Activated T-cell treated with anti-CD3 and anti-CD28 coated beads, Interleukin-2, amount 50 U/mL, for 4 hours (primary cell): ENCODE measurements at places on chromosomes 6 and 20.

DNA sequence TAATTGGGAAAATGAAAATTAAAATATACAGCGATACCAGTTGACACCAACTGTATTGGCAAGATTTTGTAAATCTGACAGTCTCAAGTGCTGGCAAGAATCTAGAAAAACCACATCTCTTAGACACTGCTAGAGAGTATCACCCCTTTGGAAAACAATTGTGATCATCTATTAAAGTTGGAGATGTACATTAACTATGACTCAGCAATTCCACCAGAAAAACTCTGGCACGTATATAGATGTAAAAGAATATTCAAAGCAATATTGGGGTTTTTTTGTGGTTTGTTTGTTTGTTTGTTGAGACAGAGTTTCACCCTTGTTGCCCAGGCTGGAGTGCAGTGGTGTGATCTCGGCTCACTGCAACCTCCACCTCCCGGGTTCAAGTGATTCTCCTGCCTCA is 142.9 kb downstream of the HACE1 start:
- no peak for DNase-seq

DNA sequence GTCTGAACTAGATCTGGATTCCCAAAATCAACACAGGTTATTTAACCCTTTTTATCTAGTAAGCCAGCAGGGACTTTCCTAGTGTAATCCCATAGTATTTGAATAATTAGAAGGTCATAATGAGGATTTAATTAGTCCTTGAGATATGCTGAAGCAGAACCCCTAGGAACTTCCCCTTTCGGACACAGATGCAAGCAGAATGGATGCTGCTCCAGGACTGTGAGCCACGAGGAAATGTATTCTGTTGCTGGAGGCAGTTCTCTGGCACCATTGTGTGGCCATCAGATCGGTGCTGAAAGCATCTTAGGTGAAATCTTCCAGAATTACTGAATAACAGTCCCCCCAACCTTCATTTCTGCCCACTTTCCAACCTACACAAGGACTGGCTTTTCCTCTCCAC is 206.9 kb downstream of the TMEM242 start:
- DNase-seq = no peak

DNA sequence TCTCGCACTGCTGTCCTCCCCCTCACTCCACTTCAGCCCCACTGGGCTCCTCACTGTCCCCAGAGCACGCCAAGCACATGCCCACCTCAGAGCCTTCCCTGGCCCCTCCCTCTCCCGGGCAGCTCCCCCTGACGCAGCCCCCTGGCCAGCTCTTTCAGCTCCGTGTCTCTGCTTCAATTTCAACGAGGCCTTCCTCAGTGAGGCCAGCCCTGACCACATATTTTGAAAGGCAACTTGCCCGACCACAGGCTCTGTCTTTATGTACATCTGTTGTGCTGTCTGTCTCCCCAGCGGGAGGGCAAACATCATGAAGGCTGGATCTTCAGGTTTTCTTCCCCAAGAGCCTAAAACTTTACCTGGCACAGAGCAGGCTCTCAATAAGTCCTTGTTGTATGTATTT is 44.6 kb downstream of the JPH2 start:
- no peak for DNase-seq

- DNase-seq = no peak
These were observed 83.6 kb downstream of the SMOC2 start for GRCh38 chr6:168524571-168525001.

DNA sequence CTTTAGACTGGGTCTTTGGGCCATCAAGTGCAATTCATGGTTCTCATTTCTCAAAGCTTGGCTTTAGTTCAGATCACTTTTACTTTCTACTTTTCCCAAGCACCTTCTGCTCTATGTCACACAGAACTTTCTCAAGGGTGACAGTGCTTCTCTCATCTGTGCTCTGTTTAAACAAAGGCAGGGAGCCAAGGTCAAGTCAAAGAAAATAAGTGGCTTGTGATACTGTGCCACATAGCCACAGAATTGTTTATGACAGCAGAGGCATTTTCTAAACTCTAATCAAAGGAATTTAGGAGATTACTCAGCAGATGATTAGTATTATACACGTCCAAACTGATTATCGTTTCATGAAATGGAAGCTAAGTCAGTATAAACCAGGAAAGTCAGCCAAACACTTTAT is 348.0 kb downstream of the HDGFL1 start:
- DNase-seq = no peak

DNA sequence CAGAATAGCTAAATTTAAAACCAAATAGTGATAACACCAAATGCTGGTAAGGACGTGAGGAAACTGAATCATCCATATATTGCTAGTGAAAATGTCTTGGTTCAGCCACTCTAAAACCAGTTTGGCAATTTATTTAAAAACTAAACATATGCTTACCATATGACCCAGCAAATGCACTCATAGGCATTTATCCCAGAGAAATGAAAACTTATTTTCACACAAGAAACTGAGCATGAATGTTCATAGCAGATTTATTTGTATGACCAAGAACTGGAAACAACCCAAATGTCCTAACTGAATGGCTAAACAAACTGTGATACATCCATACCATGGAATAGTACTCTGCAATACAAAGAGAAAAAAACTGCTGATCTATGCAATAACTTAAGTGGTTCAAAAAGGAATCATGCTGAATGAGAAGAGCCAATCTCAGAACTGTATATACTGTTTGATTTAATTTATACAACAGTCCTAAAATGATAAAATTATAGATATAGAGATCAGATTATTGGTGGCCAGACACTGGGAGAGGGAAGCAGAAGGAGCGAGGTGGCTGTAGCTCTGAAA is 115.6 kb upstream of the ADGRF1 start:
- DNase-seq = no peak

DNA sequence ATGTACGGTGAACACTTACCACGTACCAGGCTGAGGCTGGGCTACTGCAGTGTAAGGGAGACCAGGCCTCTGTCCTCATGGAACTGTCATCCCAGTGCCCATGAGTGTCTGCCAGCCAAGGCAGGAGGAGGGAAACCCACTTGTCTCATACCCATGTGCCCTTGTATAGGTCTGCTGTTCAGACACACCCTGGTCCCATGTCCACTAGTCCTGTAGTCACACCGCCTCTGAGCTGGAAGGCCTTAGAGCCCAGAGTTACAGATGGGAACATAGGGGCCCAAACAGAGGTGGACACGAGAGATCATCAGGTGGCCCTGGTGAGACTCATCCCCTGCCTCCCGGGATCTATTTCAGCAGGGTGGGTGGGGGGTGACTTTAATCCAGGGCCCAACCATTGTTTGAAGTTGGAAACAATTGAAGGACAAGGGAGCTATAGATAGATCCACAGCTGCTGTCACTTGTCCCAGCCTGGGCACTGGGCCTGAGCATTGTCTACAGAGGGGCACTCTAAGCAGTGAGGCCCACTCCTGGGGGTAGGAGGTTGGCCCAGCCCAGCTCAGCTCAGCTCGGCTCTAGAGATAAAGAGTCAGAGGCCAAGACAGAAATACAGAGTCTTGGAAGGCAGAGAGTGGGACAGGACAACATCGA is 14.6 kb downstream of the MYH7B start:
- no peak for DNase-seq

DNA sequence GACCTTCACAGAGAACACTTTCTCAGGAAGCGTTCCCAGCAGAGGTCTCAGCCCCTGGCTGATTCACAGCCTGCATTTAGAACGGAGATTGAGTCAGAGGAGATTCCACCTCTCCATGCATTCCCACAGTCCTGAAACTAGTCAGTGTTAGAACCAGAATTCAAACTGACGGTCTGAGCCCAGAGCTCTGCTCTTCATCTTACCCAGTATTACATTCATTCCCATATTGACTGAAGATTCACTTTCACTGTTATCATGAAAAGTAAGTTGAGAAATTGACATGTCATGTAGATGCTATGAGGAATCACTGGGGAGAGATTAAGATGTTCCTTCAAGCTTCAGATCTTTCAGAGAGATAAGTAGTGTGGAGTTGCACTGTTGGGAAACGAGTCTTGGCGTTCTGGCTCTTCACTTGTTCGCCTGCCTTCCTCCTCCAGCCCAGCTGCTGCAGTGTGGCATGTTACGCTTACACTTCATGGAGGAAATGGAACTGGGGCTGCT is 28.3 kb downstream of the MAS1 start:
- no peak for DNase-seq

DNA sequence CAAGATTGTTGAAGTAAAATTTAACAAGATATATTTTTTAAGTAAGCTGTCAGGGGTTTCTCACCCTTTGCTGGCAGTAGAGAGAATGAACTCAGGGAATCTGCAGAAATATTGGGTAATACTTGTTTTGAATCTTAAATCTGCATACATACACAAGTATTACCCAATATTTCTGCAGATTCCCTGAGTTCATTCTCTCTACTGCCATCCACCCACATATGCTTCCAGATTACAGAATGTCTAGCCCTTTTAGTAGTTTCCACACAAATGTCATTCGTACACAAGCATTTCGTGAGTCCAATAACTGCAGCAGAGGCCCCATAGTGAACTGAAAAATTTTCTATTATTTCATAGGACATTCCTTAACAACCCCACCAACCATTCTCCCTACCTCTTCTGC is 69.6 kb upstream of the TNFRSF21 start:
- no peak for DNase-seq

DNA sequence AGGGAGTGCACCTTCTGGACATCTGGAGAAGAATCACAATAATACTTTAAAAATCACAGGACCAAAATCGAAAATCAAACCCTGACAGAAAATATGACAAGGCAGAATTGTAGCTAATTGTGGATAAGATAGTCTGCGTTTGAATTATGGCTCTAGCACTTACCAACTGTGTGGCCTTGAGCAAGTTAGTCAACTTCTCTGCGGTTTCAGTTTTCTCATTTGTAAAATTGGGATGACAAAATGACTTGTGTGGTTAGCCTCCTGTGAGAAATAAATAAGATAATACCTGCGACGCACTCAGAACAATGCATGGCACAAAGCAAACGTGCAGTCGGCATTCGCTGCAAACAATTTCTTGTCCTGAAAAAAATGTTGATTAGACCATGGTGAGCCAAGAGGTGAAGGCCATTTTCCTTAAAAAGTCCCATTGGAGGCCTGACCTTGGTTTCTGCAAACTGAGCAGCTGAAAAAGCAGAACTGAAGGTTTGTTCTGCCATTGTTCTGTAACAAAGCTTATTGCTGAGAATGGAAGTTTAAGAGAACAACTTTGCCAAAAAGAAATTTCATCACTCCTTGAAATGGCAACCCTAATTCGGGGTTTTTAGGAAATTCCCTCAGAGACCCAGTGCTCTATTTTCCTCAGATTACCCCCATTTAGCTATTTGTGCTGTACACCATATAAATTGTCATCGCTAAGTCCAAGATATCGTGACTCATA is 266.3 kb downstream of the ERMARD start:
- no peak for DNase-seq

DNA sequence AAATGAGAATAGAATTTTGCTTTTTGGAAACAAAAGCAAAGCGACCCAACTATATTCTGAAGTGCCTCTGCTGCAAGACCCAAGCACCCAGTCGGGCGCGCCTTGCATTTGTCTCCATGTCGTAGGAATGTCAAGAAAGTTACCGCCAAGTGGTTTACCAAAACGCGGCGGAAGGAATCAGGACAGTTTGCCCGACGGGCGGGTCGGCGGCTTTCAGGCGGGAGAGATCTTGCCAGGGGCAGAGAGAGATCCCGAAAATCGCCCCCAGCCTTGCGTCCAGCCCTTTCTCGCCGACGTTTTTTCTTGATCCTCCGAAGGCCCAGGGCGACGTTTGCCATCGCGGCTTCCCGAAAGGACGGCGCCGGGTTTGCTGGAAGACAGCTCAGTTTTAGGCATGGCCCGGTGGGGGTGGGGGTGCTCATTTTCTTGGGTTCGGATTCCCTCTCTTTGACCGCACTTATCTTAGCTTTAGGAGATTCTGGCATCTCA is 4.0 kb upstream of the LIN28B start:
- DNase-seq = no peak

DNA sequence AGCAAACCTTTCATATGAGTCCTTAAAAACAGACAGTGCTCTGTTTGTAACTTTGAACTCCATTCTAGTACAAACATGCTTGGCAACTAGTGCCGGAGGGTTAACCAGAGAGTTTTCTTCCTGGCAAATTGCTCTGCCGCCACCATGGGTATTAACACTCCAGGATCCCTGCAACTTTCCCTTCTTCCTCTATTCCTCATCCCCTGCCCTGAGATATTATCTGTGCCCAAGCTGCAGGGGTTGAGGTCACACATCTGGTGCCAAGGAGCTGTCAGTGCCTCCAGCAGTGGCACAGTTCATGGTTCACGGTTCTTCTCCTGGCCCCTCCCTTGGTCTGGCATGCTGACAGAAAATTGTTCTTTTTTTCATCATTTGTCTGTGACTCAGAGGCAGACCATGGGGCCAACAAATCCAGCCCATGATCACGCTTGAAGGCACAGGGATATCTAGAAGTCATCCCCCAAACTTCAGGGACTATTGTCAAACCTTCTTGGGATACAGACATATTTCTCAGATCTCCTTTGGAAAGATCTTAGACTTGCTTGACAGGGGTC is 77.5 kb downstream of the ATXN1 start:
- no peak for DNase-seq

DNA sequence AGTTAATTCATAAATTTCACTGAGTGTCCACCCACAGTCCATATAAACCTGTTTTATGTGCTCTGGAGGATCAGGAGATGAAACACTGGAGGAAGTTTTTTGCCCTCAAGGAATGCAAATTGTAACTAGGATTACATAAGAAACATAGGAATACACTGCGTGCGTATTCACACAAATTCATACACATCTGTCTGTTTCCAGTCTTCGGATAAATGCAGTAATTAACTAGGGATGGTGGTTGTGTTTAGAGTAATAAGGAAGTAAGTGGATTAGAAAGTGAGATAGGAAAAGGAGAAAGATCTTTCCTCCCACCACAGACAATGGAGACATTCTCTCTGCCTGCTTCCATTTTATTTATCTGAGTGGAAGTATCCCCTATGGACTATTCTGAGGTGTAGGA is 35.7 kb upstream of the POPDC3 start:
- DNase-seq = no peak

DNA sequence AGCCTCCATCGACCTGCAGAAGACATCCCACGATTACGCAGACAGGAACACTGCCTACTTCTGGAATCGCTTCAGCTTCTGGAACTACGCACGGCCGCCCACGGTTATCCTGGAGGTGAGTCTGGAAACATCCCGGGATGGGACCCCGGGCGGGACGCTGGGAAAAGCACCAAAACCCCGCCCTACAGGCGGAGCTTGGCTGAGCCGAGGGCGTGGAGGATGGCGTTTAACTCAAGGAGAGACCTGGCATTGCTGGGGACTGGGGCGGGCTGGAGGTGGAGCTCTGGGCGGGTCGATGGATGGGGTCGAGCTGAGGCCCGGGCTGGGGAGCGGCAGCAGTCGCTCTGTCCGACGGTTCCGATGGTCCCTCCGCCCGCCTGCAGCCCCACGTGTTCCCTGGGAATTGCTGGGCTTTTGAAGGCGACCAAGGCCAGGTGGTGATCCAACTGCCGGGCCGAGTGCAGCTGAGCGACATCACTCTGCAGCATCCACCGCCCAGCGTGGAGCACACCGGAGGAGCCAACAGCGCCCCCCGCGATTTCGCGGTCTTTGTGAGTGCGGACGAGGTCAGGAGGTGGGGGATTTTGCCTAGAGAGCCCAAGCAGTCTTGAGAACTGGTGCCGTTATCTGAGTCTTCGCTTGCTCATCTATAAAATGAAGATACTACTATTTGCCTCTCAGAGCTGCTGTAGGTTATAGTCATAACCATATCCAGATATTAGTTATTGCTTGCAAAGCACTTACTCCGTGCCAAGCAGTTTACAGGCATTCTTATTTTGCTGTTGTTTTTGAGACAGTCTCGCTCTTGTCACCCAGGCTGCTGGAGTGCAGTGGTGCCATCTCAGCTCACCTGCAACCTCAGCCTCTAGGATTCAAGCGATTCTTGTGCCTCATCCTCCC is 3.8 kb downstream of the SPAG4 start:
- peak; percentile 69 for DNase-seq

- DNase-seq = no peak
These were observed 101.5 kb downstream of the RNF144B start for GRCh38 chr6:18488526-18489270.
